Fibroblast of skin of scalp (primary cell): ENCODE measurements at places on chromosomes 2 and 18.

DNA sequence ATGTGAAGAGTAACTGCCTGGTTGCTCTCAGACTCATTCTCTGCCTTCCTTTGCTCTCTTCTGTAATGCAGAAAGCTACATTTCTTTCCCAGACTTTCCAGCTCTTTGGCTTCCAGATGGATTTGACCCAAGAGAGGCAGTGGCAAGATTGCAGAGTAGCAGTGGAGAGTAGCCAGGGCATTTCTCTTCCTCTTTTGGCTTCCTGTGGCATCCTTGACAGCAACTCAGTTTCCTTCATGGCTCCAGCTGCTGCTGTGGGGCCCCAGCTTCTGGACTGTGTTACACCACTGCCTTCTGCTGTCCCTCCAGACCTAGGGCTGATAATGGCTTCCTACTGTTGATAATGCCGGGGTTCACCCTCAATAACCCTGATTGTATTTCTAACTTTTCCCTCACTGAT is 469.4 kb upstream of the SPRED2 start:
- DNase-seq = no peak

DNA sequence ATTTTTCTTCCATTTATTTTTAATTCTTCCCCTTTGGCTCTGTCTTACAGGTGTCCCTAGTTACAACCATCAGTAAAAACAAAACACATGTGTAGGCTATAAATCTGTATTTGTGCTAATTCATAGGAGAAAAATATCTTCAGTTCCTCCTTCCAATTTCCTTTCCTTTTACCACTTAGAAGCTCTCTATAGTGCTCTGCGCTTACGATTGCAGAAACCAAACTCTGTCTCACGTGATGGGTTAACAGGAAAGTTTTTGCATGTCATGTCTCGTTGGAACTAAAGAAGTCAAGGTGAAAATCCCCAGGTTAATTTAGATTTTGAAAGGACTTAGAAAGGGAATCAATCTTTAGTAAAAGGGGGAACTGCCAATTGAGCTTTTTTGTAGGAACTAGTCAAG is 1390.5 kb upstream of the ZEB2 start:
- DNase-seq = no peak

- DNase-seq = no peak
Measured at GRCh38 chr18:48036226-48036625, 105.8 kb upstream of the SMAD2 start.

- no peak for DNase-seq
Measured at GRCh38 chr18:12301263-12302005, 6.6 kb upstream of the TUBB6 start.
